HAP-1 (cell line): ENCODE measurements at places on chromosomes 11 and 22.

- no peak for DNase-seq
Measured at GRCh38 chr11:132056689-132057088, 686.3 kb downstream of the NTM start.

- no peak for DNase-seq
Measured at GRCh38 chr11:96827164-96827563, 437.4 kb downstream of the JRKL start.

DNA sequence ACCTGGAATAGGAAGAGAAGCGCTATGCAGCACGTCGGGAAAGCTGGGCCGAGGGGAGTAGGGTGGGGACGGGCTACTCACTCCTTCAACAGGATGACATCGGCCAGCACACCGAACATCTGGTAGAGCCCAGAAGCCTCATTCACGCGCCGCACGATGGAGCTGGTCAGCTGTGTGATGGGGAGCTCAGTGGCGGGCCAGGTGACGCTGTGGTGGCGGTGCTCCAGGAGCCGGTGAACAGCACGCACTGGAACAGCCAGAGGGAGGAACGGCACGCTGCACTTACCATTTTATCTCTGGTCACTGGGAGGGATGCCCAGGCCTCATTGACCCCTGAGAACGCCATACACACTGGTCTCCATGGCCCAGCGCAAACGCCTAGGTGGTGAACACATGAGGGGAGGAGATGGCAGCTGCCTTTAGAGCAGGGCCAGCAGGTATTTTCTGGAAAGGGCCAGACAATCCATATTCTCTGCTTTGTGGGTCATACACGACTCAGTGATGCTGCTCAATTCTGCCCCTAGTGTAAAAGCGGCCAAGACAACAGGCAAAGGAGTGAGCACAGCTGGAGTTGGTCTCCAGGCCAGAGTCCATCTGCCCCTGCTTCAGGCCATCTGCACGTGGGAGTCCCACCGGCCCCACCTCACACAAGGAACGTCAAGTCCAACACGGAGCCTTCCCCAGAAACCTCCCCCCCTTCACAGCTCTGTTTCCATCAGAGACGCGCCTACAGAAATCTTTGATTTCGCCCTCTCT is 8.8 kb downstream of the FOXRED2 start:
- no peak for DNase-seq

GRCh38 chr11:75152090-75152489 is 1.2 kb downstream of the SLCO2B1 start:
- no peak for DNase-seq

DNA sequence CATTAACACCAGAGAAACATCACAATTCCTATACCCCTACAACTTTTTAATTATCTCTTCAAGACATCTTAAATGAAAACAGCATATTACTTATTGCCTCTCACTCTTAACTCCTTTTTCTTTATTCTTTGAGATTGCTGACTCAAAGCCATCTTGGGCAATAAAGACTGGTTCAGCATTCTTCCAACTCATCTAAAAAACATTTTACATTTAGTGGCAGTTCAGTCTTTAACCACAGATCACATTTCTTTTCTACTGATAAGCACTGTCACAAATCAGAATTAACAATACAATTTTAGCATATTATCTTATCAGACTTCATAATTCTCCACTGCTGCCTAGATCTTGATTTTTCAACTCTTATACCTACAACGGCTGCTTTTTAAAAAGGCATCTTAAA is 34.0 kb downstream of the SIK3 start:
- DNase-seq, result no peak

- DNase-seq, result no peak
Measured at GRCh38 chr11:113202431-113202830, 112.0 kb upstream of the TTC12 start.

GRCh38 chr11:28760676-28761390 is 652.6 kb downstream of the METTL15 start:
- no peak for DNase-seq
